ENCODE measurements at places on chromosomes 6 and 20.

DNA sequence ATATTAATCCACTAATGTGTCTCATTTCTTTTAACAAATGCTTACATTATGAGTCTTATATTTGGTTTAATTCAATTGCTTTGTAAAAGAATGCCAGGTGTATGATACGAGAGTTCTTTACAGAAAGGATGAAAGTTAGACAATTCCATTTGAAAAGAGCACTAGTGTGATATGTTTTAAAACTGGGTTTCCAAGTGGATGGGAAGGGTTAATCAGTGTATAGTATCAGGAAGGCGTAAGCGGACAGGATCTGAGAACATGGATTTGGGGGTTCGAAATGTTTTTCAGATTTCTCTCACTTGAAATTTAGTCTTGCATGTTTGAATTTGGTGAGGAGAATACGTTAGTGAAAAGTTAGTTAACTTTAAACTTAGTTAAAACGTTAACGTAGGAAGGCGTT is 2.6 kb downstream of the FOXO3 start:
- DNase-seq = no peak

DNA sequence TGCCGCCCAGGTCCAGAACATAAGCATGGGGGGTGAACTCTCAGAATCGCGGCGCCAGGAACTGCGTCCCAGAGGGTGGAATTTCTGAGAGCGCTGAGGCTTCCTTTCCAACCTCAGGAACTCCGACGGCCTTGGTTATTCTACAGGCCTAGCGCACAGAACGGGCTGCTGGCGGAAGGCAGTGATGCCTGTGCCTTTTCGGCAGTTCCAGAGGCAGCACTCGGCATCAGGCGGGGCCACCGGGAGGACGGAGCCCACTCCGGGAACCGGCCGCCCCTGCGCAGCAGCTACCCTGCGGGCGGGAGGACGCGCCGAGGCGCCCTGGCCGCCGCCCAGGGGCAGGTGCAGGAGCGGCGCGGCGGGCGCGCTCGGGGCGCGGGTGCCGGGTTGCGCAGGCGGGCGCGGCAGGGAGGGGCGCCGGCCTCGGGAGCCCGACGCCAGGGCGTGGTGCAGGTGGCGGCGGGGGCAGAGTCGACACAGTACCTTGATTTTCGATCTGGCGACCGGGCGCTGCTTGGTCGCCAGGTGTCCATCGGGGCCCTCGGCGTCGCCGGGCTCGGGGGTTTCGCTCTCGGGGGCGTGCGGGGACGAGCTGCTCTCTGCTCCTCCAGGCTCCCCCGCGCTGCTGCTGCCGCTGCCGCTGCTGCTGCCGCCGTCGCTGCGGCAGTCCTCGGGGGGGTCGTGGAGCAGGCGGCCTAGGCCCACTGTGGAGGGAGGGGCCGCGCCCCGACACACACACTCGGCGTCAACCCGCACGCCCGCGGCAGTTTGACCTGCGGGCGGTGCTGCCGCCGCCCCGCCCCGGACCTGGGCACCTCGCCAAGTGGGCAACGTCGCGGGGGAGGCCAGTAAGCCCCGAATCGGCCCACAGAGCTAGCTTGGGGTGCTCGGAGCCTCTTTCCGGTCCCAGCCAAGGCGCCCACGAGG is 1.3 kb downstream of the OVOL2 start:
- peak; percentile 59 for DNase-seq

DNA sequence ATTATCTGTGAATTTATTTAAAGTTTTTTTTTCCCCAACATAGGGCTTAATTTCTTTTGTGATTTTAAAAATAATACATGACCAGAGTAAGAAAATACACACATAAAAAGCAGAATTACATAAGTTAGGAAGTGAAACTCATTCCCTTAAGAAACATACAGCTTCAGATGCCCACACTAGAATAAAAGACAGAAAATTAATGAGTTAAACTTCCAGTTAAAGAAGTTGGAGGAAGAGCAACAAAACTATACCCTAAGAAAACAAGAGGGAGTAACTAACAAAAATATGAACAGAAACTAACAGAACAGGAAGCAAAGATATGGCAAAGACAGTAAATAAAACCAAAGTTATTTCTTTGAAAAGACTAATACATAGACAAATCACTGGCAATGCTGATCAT is 107.6 kb upstream of the CEP85L start:
- no peak for DNase-seq

DNA sequence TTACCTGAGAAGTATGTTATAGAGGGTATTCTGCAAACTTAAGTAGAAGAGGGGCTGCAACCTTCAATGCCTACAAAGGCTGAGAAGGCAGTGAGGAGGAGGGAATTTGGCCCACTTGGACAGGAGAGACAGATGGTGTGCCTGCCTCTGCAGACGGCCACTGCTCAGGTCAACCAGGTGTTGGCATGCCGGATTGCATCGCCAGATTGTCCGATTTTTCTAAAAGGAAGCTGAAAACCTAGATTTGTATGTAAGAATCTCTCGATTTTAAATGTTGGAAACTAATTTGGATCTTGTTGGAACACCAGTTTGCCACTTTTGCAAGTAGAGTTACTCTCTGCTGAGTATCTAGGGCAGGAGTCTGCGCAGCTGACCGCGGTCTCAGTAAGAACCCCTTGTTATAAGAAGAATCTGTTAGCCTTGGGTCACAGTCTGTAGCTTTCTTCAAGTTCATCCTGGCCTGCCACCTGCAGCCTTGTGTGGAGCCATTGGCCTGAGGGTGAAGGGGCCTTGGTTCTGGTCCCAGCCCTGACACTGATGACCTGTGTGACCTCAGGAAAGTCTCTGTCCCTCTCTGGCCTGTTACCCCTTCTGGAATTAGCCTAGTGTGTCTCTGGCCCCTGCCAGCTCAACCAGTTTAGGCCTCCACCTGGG is 54.4 kb downstream of the TGM2 start:
- no peak for DNase-seq

DNA sequence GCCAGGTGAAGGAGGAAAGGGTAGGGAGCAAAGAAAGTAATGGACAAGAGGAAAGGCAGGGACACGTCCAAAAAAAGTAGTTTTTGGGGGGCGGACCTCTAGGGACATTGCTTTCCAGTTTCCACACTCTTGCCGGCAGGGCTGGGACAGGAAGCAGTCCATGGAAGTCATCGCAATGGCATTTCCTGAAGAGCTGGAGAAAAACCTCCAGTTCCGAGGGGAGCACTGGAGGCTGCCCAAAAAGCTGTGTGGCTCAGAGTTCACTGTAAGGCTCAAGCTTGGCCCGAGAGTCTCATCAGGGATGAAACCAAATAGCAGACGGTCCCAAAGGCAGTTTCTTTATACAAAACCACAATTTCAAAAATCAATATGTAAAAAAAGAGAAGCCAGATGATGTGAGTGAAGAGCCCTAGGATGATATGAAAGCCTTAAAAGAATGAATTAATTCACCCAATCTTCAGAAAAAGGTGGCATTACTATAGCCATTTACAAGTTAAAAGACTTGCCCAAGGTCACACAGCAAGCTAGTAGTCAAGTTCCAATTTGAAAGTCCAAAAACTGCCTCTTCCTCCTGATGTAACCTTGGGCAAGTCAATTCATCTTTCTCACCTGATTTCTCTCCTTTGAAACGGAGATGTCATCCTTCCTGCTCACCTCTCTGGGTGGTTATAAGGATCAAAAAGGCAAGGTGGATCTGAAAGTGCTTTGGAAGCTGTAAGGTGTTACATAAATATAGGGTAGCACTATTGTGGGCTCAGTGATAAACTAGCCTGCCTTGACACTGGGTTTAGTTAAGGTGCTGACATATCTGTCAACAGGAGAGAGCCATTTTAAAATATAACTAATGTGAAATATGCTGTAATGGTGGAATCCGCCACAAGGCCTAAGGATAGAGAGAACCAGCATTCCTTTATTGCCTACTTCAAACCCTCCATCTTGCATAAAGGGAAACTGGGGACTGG is 9.1 kb downstream of the BCL2L1 start:
- no peak for DNase-seq

DNA sequence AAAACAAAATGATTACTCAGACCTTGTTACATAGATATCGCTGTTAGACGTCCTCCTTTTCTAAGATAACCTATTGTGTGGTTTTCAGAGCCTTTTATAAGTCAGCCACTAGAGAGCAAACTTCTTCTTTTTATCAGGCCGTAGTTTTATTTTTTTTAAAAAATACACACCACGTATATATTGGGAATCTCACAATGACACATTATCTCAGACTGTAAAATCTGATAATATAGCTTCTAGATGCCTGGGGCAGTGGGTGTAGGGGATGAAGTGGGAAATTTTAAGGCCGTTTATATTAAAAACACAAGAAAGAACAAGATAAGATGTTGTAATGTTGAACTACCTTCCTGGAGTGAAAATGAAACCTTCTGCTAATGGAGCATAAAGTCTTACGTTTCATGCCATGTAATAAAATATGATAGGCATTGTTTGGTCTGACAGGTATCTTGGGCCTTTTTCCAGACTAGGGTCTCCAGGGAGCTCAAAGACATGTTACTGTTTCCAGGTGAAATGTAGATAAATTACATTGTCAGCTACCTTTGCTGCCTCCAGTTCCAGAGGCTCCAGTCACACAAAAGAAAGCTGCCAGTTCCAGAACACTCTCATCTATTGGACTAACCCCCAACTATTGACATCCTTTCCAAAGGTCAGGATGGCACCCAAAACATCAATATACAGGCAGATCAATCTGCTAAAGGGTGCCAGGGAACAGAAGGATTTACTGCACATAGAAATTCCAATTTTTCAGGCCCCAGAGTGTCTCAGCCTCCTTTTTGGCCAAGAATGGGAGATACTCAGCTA is 130.2 kb upstream of the AKIRIN2 start:
- DNase-seq = peak; percentile 49
